ENCODE measurements at places on chromosomes 12 and 14.

DNA sequence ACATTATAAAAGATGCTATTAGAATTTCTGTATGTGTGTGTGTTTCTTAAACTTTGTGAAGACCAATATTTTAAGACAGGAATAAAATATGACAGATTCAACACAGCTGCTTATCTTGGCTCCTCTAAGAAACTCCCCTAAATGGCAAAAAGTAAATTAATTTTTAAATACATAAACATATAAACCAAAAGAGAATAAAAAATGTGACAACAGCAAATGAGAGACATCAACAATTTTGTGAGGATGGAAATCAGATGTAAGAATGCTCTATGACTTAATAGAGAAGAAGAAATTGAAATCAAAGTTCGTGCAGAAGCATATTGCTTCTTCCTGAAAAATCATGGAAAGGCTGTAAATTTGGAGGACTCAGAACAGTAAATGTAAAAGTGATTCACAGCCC lies 1083.8 kb downstream of the FLRT2 start:
- no peaks in the 10 kb centered on the region for H3K4me1 ChIP-seq
- H3K27me3 ChIP-seq: no peaks in the 10 kb centered on the region
- no peak for DNase-seq
- no peaks in the 10 kb centered on the region for H3K36me3 ChIP-seq

DNA sequence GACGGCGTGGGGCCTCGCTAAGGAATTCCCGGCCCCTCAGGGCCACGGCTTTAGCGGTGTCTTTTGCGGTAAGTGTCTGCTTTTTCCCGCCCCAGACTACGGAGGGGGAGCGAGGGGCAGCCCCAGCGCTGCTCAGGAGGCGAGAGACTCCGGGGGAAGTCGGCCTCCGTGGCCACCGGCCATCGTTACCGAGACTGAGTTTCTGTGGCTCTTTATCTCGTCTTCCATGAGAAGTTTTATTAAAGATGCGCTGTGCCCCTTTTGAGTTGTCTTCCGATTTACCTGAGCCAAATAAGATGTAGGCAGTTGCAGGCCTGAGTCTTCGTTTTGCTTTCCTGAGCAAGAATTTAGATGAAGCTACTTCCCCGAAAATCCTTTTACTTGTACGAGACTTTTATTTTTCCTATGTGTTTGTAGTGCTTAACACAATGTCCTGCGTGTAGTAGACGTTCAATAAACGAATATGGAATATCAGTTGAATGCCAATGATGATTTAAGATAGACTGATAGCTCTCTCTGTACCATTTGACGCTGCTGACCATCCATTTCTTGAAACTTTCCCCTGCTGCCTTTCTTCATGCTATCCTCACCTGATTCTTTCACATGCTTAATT lies 462 bp downstream of the SRP54 start:
- no peak for DNase-seq
- H3K27me3 ChIP-seq: no peaks in the 10 kb centered on the region

DNA sequence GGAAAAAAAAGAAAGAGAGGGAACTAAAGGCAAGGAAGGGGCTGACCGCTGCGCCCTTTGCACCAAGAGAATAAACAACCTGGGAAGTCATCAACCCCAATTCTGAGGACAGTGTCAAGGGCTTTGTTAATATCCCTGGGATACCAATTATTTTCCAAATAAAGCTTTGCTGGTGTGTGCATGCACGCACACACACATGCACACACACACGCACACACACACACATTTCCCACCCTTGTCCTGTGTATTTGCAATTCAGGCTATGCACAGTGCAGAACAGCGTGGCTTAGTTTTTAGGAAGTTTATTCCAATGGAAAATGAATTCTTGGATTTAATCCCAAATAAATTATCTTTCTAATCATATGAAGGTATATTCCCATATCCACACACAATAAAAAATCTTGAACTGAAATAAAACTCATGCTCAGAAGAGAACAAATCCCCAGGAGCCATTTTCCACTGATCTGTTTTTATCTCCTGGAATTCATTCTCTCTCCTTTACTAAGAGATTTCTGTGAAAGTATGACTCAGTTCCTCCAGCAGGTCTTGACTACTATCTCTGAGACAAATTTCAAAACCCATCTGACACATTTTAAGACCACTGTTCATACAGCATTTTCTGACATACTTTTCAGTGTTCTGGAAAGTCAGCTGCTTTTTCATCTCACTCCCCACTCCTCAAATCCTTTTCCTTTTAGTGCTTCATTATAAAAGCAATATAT lies 334.4 kb upstream of the ATP2B1 start:
- no peaks in the 10 kb centered on the region for H3K36me3 ChIP-seq
- H3K27ac ChIP-seq: peak overlapping the region; percentile 74
- no peak overlapping the region for H3K4me3 ChIP-seq

DNA sequence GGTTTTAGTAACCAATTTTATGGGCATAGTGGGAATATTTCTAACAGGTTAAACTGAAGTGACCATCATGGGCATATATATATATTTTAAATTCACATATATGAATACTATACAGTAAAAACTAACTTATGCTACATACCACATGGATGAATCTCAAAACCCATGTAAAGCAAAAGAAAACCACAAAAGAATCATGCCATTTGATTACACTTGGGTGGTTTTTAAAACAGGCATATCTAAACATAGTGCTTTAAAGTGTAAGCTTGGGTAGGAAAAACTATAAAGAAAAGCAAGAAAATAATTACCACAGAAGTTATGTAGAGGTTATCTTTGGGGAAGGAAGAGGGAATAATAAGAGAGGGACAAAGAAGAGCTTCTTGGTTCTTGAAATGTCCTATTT lies 326.1 kb downstream of the NAV3 start:
- no peak for DNase-seq
- no peaks in the 10 kb centered on the region for H3K27me3 ChIP-seq
- no peaks in the 10 kb centered on the region for H3K36me3 ChIP-seq
- H3K4me3 ChIP-seq: no peak overlapping the region
- H3K4me1 ChIP-seq: no peaks in the 10 kb centered on the region

DNA sequence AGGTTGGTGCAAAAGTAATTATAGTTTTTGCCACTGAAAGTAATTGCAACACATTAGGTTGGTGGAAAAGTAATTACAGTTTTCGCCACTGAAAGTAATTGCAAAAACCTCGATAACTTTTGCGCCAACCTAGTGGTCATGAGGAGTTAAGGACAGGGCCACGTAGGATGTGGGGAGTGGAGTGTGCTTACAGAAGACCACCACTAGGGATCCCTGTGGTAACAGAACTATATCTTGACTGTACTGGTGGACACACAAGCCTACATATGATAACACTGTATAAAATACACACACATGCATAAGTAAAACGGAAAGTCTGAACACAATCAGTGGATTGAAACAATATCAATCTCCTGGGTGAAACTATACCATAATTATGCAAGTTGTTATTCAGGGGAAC lies 187.4 kb upstream of the ABCD2 start:
- no peaks in the 10 kb centered on the region for H3K4me1 ChIP-seq
- H3K4me3 ChIP-seq: no peak overlapping the region
- no peaks in the 10 kb centered on the region for H3K36me3 ChIP-seq
- no peaks in the 10 kb centered on the region for H3K27me3 ChIP-seq
- H3K27ac ChIP-seq: no peak overlapping the region

DNA sequence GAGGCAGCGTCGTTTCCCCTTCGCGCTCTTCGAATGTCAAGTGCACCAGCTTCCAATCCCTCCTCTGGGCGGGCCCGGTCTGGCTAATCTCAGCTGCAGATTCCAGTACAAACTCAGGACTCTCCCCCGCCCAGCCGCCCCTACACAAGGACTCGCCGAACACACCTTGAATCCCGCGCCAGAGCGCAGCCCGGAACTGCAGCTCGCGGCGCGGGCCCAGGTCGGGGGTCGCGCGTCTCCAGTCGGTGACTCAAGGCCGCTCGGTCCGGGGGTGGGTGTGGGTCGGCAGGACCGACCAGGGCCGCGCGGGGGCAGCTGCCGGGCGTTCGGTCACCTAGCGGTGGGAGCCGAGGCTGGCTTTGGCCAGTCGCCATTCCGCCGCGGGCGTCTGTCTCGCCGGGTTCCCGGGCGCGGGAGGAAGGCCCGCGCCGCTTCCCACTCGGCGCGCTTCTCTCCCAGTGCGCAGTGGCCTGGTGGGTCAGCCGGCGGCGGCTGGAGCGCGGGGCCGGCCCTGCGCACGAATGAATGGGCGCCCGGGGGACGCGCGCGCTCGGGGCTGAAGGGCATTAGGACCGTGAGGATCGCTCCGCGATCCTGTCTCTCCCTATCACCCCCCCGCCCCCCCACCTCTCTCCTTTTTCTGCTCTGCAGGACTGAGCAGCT lies at the start of gene GALNT16:
GALNT16 (plus strand) TSS at position 632 of the 663 bp plus-strand sequence. CDS start 133 bp downstream, outside the sequence.
- DNase-seq: no peak
- H3K36me3 ChIP-seq: no peaks in the 10 kb centered on the region
- peaks cover 68% of the 10 kb centered on the region for H3K27me3 ChIP-seq
- H3K4me3 ChIP-seq: peak within 1 kb of the TSS; percentile 69
- H3K27ac ChIP-seq: no peak within 1 kb of the TSS
- peaks cover 8% of the 10 kb centered on the region for H3K4me1 ChIP-seq

DNA sequence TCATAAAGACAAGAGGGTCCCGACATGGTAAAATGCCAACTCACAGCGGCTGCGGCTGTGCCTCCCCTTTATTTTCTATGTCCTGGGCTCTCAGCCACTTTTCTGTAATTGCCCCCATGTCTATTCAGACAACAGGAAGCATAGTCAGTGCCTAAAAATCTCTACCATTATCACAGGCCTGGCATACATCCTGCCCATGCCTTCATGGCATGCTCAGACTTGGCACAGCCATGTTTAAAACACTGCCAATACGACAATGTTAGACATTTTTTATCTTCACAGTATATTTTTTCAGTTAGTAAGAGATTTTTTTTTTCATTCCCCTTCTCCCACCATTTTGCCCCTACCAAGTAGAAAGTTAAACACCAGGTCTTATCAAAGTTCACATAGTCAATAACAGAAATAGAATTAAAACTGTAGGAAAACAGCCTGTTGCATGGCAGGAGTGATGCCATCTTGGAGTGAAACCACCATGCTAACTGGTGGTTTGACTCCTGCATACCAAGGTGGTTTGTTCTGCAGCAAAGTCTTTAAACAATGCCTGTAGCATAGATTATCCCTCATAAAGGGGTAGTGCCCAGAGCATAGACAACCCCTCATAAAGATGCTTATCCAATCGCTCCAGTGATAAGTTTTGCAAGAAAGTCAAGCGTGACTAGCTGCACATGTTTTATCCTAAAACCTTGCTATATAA lies 18.9 kb upstream of the CERS5 start:
- peak overlapping the region; percentile 96 for H3K27ac ChIP-seq
- no peak for DNase-seq
- H3K27me3 ChIP-seq: no peaks in the 10 kb centered on the region
- peaks cover 60% of the 10 kb centered on the region for H3K4me1 ChIP-seq

- H3K27me3 ChIP-seq: no peaks in the 10 kb centered on the region
- no peak overlapping the region for H3K4me3 ChIP-seq
- H3K36me3 ChIP-seq: no peaks in the 10 kb centered on the region
- no peak overlapping the region for H3K27ac ChIP-seq
These were observed 22.2 kb upstream of the KERA start for GRCh38 chr12:91080041-91080440.

GRCh38 chr12:104583301-104583700 lies 126.6 kb downstream of the CHST11 start:
- no peaks in the 10 kb centered on the region for H3K27me3 ChIP-seq
- H3K4me3 ChIP-seq: no peak overlapping the region
- H3K36me3 ChIP-seq: peaks cover 2% of the 10 kb centered on the region

- H3K27me3 ChIP-seq: peaks cover 13% of the 10 kb centered on the region
- no peak overlapping the region for H3K4me3 ChIP-seq
- no peaks in the 10 kb centered on the region for H3K36me3 ChIP-seq
- no peaks in the 10 kb centered on the region for H3K4me1 ChIP-seq
- H3K27ac ChIP-seq: no peak overlapping the region
- DNase-seq: no peak
These were observed 392.3 kb downstream of the TMEM121 start for GRCh38 chr14:105918496-105919262.

All from activated T-cell treated with anti-CD3 and anti-CD28 coated beads, Interleukin-2, amount 50 U/mL, for 24 hours (primary cell).